ENCODE measurements at places on chromosomes 2 and 18.

GRCh38 chr2:192005211-192005610 lies 158.3 kb upstream of the CAVIN2 start:
- DNase-seq, result no peak

- no peak for DNase-seq
Measured at GRCh38 chr2:130368786-130369185, 12.9 kb downstream of the PTPN18 start.

- DNase-seq, result no peak
Measured at GRCh38 chr2:201349601-201350000, 7.5 kb downstream of the FLACC1 start.

- no peak for DNase-seq
Measured at GRCh38 chr2:109432421-109432820, 181.3 kb downstream of the SEPTIN10 start.

GRCh38 chr2:85237849-85238565 lies 89.8 kb downstream of the TGOLN2 start:
- no peak for DNase-seq

DNA sequence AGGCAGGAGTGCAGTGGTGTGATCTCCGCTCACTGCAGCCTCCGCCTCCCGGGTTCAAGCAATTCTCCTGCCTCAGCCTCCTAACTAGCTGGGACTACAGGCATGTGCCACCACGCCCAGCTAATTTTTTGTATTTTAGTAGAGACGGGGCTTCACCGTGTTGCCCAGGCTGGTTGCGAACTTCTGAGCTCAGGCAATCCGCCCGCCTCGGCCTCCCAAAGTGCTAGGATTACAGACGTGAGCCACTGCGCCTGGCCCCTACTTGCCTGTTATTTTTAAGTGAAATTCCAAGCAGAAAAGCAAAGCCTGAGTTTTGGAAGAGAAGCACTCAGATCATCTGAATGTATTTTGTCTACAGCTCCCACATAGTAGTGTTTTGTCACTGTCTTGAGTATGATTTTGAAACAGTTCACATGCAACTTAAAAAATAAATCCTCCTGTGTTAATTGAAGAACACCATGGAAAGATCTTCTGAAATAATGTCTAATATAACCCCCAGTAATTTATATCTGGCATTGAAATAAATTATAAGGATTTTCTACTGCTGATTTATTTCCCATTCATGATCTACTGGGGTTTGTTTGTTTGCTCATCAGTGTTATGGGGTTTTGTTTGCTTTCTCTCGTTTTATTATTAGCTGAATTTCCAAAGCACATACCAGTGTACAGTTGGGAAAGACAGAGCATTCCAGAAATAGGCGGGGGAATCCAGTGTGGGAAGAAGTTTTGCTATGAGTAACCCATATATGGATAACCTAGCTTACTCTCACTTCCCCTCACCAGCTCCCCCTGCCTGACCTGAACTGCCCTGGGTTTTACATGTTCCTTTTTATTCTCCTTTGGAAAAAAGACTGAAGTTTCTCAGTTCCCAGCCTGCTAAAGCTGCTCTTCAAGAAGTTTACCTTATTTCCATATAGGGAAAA lies 80.1 kb upstream of the MAP3K20 start:
- DNase-seq, result no peak

GRCh38 chr2:159455330-159455918 lies 160.9 kb downstream of the BAZ2B start:
- DNase-seq, result no peak

DNA sequence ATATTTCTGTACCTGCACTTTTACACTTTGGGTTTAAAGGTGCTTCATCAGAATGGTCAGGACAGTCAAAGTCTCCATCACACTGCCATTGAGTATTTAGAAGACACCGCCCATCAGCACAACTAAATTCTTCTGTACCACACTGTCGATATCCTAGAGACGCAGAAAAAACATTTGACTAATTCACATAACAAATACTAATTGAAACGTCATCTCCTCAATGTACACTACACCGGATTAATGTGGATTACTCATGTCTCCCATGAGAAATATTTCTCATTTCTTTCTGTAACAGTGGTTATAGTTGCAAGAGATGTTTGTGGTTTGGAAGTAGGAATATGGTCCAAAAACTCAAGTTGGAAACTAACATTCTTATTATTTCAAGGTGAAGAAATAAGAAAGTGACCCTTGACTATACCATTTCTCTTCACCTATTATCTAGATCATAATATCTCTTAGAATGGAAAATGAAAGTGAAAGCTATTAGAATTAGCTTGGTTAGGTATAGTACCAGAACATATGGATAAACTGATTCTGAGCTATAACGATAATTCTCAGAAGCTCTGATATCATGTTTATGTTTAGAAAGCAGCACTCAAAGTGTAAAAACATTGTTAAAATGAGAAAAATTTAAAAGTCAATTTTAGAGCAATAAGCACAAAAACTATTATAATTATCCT lies 1627.7 kb downstream of the LRP1B start:
- DNase-seq, result no peak

DNA sequence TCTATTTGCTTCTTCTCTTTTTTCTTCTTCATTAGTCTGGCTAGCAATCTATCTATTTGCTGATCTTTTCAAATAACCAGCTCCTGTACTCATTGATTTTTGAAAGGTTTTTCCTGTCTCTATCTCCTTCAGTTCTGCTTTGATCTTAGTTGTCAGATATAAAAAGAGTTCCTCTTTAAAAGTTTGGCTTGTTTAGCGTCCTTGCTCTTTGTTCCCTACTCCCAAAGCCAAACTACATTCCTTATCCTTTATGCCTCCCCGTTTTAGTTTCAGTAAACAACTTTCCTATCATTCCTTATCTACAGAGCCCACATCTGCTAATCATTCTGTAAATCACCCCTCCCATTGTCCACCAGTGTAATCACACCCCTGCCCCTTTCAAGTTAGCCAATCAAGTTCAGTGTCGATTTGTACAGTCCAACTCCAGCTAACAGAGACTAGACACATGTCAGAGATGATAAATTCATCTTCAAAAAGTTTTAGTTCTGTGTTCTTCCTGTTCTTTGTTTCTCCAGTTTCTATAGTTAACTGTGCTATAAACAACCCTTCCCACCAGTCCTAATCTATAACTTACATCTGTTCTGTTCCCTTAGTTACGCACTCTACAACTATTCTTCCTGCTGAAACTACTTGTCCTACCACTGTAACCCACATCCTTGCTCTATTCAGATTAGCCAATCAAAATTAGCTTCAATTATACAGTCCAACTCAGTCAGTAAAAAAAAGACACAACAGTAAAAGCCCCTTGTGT lies 44.4 kb downstream of the TFPI start:
- no peak for DNase-seq

DNA sequence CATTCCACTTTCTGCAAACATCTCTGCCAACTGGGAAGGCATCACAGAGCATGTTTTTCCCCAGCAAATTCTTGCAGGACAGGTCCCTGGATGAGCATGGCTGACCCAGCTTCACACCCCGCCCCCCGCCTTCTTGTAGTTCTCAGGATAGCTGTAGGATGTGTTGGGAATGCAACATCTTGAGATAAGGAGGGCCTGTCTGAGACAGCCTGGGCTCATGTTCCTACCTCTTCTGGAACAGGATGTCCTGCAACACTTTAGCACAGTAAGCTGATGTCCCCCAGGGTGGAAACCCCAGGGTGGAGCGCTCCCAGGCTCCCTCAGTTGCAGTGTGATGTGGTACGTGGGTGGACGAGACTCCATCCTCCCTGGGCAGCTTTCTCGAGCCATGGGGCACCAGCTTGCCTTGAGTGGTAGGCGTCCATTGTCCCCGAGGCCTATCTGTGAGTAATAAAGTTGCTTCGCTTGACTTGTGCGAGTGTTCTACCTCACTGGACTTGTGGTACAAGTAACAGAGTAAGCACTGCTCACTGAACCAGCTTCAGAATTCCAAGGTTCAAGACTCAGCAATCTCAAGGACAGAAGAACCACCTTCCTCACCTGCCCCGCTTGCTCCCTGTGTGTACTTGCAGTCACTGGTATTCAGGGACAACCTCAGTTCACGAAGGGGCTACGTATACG lies 48.6 kb downstream of the EMX1 start:
- no peak for DNase-seq

DNA sequence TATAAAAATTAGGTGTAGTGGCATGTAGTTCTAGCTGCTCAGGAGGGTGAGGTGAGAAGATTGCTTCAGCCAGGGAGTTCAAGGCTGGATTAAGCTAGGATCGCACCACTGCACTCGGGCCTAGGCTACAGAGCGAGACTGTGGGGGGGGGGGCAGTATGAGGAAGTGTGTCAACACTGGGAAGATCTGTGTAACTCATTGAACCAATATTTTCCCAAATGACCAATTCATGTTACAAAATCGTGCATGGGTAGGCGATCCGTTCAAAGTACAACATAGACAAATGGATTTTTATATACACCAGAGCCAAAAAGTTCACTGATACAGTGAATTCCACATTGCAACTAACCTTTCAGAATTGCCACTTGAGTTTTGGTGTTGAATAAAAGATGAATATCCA lies 8.1 kb downstream of the SMAD4 start:
- no peak for DNase-seq

GRCh38 chr18:48127606-48128005 lies 197.1 kb upstream of the SMAD2 start:
- DNase-seq, result no peak

DNA sequence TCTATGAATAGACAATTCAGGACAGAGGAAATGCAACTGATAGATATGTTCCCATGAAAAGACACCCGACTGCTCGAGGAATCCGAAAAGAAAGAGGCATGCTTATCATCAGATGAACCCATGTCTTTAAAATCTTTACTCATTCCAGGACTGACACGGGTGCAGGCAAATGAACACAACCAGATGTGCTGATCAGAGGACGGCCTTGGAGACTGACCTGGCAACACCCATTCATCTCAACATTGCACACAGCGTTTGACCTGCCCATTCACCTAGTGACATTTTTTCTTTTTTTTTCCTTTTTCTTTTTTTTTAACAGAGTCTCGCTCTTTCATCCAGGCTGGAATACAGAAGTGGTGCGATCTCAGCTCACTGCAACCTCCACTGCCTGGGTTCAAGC lies 377.5 kb downstream of the EIPR1 start:
- no peak for DNase-seq

DNA sequence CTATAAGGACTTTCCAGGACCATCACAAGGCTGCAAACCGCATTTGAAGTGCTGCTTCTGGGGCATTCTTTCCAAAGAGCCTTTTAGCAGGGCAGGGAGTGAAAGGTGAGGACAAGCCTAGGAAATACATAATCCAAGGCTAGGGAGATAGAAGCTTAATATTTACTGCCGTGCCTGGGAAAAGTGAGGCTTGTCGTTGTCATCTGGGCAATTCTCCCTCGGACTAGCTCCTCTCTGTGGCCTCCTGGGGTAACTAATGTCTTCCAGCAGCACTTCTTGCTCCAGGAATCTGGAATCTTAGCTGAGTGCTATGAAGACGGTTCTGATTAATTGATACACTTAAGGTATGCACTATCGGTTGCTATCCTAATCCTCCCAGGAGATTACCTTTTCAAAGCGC lies 69.3 kb upstream of the ATL2 start:
- DNase-seq, result no peak

DNA sequence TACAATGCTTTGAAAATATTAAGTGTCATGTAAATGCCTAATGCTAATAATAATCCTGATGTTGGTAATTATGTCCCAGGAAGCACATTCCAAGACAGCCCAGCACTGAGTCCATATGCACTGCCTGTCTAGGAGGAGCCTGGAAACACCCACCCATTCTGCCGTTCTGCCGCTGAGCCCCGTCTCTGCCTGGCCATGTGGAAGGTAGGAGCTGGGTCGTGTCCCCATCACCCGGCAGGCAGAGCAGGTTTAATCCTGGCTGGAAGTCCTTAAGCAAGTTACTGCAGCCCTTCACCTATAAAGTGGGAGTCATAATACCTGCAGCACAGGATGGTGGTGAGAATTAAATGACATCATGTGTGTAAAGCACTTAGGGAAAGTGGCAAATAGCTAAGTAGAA lies 13.1 kb upstream of the EN1 start:
- no peak for DNase-seq

DNA sequence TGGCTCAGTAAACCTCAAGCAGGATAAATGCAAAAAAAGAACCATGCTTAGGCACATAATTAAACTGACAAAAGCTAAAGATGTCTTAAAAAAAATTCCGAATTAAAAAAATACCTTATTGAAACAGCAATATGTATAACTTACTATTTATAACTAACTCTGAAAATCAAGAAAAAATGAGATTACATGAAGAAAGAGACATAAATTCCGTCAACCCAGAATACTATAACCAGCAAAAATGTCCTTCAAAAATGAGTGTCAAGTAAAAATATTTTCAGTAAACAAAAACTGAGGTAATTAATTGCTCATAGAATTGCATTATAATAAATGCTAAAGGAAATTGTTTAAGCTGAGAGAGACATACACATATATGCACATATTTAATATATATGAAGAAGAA lies 474.5 kb upstream of the SYT4 start:
- DNase-seq, result no peak

GRCh38 chr18:45004546-45005080 lies 323.9 kb downstream of the SETBP1 start:
- DNase-seq, result no peak

- no peak for DNase-seq
Measured at GRCh38 chr18:54193786-54194185, 30.7 kb downstream of the MBD2 start.

GRCh38 chr2:121925466-121925865 lies 170.0 kb downstream of the TSN start:
- no peak for DNase-seq

- DNase-seq, result no peak
Measured at GRCh38 chr2:96273763-96274162, 7.7 kb downstream of the CIAO1 start.

DNA sequence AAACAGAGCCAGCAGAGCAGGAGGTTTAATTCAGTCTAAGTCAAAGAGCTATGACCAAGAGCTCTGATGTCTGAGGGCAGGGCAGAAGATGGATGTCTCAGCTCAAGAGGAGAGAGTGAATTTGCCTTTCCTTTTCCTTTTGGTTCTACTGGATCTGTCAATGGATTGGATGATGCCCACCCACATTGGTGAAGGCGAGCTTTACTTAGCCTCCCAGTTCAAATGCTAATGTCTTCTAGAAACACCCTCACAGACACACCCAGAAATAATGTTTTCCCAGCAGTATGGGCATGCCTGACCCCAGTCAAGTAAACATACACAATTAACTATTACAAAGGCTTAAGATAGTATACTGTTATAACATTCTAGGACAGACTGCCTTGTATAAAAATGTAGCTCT lies 236.3 kb upstream of the NRXN1 start:
- DNase-seq, result no peak

- no peak for DNase-seq
Measured at GRCh38 chr2:120589771-120590608, 145.7 kb upstream of the GLI2 start.

GRCh38 chr2:150357770-150358467 lies 129.5 kb downstream of the RND3 start:
- DNase-seq, result no peak

- DNase-seq, result no peak
Measured at GRCh38 chr18:57230861-57231585, 84.1 kb downstream of the BOD1L2 start.
